H4 (cell line): ENCODE measurements at places on chromosomes 7 and 10. TPM values are rescaled to one million over a fixed set of nuclear protein-coding genes. Genes with fewer than 3 reads are reported as not detected.

Gene SPAG6
- 0.21 TPM in 1 of 2 replicates, not detected in the other for total RNA-seq

Gene STAG3
- total RNA-seq = 0.35 TPM in 1 of 2 replicates, not detected in the other

Gene FAM25G
- total RNA-seq = not detected in 2 replicates

Gene MYL10
- not detected in 2 replicates for total RNA-seq

Gene SCART1
- total RNA-seq = 0.37 and 0.47 TPM in 2 replicates
